ENCODE measurements at places on chromosomes 5 and 9.

GRCh38 chr5:68419081-68419636 lies 203.6 kb downstream of the PIK3R1 start:
- no peak for DNase-seq

- DNase-seq = peak; percentile 68
These were observed 27.9 kb upstream of the BASP1 start for GRCh38 chr5:17189381-17190036.

DNA sequence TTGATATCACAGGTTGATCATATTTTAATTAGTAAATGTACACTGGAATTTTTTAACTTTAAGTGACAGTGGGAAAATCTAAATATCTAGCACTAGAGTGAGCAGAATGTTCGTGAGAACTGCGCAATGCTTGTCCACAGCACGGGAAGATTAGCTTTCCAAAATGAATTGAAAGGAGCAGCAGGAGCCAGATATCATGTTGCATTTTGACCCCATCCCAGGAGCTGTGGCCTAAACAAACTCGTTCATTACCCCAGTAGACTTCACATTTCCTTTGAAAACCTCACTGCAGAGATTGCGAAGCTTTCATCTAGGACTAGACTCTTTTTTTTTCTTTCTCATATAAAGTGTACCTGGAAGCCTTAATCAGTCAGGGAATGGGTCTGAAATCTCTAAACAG lies 525.8 kb downstream of the CTNND2 start:
- no peak for DNase-seq

- DNase-seq = no peak
These were observed 244.9 kb upstream of the MVB12B start for GRCh38 chr9:126081746-126082145.

DNA sequence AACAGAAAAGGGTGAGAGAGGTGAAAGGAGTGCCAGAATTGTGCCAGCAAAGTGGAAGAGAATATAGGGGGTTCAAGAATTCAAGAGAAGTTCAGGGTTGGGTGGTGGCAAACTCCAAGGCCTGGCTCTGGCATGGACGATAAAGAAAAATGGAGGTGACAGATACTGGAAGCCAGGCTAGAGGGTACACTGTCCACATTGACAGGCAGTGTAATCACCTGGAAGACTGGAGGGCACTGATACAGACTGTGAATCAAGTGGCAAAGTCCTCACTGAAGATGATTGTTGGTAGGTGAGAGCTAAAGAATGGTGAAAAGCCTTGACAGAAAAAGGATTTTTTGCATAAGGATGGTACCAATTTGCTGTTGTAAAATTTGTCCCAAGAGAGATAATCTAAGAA lies 7.1 kb downstream of the SAR1B start:
- DNase-seq = no peak

- DNase-seq = no peak
These were observed 366.7 kb downstream of the GABRG2 start for GRCh38 chr5:162434281-162434680.

- no peak for DNase-seq
These were observed 15.5 kb downstream of the ADGRD2 start for GRCh38 chr9:124465736-124466135.

GRCh38 chr5:54357408-54358058 lies 47.2 kb upstream of the ARL15 start:
- DNase-seq = no peak

DNA sequence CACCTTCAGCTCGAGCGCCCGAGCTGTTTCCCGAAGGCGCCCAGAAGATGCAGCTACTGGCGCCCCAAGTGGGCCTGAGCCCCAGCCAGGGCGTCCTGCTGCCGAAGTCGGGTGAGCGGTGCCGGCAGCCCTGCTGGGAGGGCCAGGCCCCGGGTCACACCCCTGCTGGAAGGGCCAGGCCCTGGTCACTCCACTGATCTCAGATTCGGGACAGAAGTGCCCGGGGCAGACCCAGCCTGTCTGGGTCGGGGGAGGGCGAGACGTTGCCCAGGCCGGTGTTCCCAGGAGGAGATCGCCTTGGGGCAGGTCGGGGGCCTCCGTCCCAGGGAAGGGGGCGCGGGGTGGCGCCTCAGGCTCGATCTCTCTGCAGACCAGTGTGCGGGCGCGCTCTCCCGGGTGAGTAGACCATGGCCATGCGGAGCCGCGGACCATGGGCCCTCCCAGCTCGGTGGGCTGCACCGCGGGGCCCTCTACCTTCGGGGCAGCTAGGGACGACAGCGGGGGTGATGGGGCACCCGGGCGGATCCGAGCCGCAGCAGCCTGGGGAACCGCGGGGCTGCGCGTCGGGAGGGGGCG lies 2.3 kb downstream of the LCNL1 start:
- DNase-seq = no peak

- no peak for DNase-seq
These were observed 306.6 kb downstream of the SPATA31D1 start for GRCh38 chr9:82295181-82295580.

Data from iPS-NIHi11 (cell line).